ENCODE measurements at places on chromosomes 2 and 18.

DNA sequence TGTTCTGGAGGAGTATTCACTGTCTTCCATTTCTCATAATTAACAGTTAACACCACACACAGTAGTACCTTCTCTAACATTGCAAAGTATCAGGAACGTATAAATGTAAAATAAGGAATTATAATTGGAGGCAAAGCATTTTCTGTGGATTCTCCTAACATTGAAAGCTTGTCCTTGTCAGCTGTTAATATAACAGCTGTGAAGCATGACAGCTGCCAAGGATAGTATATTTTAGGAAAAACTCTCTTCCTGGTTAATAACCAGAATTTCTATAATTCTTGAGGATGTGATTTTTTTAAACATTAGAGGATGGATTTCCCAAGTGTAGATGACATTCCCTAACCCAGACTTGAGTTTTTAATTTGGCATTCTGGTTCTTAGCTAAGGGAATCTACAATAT, 110.3 kb downstream of the EPC2 start:
- no peak for DNase-seq

DNA sequence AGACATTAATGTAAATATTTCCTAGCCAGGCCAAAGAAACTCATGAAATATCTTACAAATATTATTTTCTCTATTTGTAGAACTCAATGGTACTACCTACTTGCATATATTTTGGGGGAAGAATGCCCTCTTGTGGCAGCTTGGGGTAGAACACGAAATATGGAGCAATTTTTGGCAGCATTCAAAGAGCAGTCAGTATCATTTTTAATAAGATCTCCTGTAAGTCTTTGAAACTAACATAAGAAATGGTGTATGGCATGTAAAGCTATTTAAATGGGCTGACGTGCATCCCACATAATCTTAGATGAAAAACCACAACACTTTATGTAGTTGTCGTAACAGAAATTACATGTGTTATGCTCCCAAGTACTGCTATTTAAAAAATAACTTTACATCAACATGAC, 62.3 kb upstream of the CCDC195 start:
- peak; percentile 68 for DNase-seq

GRCh38 chr2:16374671-16375070, 291.0 kb downstream of the CYRIA start:
- no peak for DNase-seq

DNA sequence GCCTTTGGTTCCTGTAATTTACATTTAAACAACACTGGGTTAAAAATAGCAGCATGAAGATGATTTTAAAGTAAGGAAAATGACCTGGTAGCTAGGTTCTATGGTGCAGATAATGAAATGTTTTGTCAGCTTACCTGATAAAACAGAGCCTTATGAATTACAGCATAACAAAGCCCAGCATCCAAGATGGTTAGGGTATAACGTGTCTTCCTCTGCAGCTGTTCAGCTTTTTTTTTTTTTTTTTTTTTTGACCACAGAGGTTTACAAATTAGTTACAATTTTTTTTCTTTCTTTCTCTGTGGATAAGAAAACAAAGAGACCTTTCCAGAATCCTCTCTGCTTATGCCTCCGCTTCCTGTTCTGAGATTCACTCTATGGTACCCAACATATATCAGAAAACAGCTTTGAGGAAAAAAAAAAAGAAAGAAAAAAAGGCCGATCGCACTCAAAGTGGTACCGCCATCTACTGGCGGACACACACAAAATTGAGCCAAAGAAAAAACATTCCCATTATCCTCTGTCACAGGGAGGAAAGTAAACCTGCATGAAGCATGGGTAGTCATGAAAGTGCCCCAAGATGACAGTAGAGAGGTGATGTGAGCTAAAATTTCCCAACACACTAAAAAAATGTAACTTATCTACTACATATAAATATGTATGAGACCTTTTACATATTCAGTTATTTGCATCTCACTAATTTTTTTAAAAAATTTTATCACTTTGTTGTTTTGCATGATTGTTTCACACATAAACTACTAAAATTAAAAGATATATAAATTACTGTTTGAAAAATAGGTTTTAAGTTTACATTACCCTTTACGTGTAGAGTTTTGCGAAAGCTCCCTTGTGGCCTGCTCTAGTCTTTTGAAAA, at the start of gene SCN3A:
Gene SCN3A, minus strand, starts transcription at position 362 of the 871 bp plus-strand sequence. CDS start 27,656 bp downstream, outside the sequence.
- DNase-seq = peak; percentile 56

- no peak for DNase-seq
Observed at GRCh38 chr2:227655454-227655853, 11.2 kb upstream of the SCYGR5 start.
